ENCODE measurements at places on chromosomes 16 and 17.

GRCh38 chr16:75754141-75754540 is 27.9 kb upstream of the CPHXL start:
- DNase-seq, result no peak

DNA sequence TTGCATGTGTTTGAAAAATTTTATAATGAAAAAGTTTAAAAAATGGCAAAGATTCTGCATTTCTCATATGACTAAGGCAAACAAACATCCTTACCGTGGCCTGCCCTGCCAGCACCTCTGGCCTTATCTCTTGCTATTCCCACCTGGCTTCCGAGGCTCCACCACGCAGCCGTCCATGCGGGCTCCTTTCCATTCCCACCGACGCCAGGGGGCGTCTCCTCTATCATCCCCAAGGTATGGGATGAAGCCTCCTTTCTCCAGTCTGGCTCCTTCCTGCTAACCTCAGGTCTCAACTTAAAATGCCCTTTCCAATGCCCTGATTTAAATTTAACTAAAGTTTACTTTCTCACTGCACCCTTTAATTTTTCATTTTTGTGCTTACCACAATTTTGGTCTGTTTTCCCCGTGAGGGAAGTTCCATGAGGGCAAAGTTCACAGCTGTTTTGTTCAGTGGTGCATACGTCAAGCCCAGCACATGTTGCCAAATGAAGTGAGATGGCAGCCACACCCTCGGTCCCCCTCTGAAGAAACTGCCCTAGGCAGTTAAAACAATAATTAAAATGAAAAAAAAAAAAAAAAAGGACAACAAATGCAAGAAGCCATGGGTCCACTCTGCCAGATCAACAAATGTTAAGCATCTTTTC is 13.3 kb upstream of the SDK2 start:
- DNase-seq, result no peak

DNA sequence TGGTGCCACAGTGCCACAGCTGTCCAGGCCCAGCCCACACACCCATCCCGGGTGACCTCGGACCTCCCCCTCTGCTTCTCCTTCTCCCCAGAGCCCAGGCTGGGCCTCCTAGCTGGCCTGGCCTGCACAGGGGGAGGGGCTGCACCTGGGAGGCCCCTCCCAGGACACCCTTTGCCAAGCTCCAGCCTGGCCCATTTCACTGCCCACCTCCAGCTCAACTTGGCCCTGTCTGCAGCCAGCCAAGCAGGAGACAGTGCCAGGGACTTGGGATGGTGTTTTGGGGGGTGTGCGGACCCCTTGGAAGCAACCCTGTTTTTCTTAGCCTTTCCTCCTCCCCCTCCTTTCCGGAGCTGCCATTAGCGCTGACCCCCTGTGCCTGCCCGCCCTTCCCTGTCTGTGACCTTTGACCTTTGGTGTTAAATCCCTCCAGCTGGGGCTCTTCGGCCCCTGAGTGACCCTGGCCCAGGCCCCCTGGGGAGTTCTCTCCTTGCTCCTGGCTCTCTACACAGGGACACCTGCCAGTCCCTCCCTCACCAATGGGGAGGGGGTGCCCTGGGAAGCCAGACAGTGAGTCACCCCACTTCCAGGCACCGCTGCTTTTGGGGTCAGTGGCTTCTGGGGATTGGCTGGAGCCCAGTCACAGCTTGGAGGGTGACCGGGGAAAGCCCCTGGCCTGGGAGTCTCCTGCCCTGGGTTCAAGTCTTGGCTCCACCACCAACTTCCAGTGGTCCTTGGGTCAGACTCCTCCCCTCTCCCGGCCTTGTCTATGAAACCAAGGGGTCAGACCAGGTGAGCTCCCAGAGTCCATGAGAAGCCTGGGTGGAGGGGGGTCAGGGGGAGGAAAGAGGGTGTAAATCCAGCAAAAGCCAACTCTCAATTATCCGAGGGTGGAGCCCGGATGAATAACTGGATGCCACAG is 1.9 kb downstream of the GLIS2 start:
- DNase-seq, result no peak

DNA sequence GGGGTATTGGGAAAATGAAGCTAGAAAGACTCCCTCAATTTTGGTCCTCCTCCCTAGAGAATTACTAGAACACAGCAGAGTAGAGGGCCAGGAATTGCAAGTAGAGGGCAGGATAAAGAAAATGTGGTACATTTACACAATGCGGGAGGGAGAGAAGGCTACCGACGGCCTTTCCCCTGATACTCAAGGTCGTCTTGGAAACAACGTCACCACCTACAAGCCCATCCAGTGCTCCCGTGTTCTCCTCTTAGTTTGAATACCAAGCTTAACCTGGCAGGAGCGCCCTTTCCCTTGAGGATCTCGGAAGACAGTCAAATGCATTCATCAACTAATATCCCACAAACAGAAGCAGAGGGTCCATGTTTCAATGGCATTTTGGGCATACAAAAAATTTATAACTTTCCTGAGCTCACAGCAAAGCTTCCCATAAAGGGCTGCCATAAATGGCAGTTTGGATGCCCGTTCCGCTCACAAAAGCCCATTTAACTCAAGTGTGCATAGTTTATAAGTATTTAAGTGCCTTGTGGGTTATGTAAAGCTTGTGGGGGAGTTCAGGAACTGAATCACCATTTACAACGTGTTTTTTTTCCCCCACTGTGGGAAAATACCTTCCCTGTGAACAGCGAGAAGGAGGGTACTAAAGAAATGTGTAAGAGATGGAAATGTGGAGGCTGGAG is 414.6 kb downstream of the SLC39A11 start:
- no peak for DNase-seq

DNA sequence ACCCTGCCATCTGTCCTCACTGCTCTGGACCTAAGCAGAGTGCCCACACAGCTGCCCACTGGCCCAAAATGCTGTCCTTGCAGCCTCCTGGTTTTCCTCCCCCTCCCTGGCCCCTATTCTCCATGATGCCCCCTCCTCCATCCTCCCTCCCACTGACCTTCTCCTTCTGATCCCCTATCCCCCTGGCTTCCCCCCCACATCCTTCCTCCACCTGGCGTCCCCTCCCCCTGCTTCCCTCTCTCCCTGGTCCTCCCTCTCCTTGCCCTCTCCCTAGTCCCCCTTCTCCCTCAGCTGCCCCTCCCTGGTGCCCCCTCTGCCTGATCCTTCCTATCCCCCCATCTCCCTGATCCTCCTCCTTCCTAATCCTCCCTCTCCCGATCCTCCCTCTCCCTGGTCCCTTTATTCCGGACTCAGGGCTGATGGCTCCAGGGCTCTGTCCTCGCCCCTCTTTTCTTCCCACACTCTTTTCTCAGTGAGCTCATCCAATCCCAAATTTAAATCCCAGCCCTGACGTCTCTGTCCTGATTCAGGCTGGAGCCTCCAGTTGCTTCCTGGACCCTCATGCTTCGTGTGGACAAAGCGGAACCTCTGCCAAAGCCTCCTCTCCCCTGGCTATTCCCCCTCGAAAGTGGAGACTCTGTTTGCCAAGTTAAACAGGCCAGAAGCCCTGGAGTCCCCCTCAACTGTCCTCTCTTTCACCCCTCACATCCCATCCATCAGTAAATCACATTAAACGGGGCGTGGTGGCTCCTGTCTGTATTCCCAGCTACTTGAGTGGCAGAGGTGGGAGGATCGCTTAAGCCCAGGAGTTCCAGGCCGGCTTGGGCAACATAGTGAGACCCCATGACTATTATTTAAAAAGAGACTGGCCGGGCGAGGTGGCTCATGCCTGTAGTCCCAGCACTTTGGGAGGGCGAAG is 18.1 kb upstream of the RHBDF2 start:
- DNase-seq, result no peak

DNA sequence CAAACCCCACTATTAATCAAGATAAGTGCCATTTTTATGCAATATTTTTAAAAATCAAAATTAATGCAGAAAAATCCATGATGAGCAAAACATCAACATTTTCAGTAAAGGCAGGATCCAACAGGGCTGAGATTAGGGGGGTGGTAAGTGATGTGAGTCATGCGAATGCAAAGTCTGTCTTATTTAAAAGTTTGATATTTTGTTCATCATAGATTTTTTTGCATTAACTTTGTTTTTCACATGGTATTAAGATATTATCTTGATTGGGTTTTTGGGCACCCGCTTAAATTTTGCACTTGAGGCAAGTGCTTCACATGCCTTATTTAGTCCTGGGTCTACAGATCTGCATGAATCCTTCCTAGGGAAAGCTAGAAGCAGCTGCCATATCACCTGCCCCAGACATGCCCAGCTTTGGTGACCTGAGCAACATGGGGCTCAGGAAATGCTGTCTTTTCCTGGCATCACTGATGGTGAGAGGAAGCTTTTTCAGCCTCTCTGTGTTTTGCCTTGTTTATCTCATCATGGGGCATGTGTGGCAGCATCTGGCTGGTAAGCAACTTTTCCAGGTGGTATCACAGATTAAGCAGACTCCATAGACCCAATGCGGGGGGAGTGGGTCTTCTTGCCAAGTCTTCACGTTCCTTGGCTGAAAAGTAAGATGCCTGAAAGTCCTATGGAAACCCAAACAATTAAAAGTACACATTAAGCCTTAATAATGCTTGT is 57.6 kb upstream of the NFAT5 start:
- DNase-seq, result no peak

GRCh38 chr16:67431775-67432505 is 1.0 kb downstream of the HSD11B2 start:
- no peak for DNase-seq

DNA sequence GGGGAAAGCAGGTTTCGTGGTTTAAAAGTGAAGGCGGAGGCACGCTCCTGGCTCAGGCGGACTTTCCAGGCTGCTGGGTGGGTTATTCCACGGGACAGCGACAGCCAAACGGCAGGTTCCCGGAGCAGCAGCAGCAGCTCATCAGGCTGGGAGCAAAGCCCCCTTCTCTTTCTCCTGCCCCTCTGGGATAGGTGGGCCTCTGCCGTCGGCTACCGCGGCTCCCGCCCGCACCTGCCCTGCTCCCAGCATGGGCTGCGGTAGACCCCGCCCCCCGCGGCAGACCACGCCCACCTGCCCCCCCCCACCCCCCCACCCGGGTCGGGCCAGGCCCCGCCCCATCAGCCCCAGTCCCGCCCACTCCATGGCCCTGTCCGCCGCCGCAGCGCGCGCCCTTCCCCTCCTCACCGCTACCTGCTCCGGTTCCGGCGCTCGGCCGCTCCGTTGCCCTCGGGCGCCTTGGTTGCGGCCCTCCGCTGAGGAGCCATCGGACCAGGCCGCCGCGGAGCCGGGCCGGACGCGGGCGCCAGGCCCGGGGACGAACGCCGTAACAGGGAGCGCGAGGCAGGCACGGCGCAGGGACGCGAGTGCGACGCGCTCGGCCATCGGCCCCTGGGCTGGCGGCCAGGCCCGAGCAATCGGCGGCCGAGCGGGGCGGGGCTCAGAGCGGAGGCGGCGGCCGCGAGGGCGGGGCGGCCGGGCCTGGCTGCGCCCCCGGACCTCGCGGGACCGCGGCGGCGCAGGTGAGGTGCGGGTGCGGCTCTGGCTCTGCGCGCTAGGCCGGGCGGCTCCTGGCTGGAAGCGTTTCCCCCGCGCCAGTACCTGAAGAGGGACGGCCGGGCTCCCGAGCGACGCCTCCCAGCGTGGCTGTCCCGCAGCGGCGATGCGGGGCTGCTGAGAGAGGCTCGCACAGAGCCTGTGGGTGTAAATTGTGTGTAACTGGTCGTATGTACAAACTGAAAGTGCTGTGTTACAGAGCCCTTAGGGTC is at the start of the genes HEXD and OGFOD3:
HEXD (plus strand) TSS at position 347 of the 986 bp plus-strand sequence. CDS start 1,453 bp downstream, outside the sequence.
OGFOD3 (minus strand) TSS at position 586 of the 986 bp plus-strand sequence; CDS start at position 485, 101 bp downstream.
- peak; percentile 42 for DNase-seq

DNA sequence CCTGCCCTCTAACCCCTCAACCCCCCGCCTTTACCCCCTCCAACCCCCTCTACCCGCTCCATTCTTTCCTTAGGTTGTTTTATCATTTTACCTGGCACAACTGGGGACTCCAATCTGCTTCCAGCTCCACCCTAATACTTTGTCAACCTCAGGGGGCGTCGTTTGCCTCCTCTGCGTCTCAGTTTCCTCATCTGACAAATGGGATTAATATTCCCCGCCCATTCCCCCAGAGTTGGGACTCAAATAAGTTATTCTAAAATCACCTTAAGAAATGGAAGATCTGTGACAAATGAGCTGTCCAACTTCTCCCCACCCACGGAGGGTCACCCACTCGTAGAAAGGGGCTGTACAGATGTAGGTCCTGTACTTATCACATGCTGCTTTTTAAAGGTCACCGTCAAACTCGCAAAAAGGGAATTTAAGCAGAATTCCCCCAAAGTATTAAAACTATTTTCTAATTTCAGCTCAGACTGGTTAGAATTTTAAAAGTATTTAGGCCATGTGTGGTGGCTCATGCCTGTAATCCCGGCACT is 40.6 kb upstream of the CPNE2 start:
- no peak for DNase-seq

DNA sequence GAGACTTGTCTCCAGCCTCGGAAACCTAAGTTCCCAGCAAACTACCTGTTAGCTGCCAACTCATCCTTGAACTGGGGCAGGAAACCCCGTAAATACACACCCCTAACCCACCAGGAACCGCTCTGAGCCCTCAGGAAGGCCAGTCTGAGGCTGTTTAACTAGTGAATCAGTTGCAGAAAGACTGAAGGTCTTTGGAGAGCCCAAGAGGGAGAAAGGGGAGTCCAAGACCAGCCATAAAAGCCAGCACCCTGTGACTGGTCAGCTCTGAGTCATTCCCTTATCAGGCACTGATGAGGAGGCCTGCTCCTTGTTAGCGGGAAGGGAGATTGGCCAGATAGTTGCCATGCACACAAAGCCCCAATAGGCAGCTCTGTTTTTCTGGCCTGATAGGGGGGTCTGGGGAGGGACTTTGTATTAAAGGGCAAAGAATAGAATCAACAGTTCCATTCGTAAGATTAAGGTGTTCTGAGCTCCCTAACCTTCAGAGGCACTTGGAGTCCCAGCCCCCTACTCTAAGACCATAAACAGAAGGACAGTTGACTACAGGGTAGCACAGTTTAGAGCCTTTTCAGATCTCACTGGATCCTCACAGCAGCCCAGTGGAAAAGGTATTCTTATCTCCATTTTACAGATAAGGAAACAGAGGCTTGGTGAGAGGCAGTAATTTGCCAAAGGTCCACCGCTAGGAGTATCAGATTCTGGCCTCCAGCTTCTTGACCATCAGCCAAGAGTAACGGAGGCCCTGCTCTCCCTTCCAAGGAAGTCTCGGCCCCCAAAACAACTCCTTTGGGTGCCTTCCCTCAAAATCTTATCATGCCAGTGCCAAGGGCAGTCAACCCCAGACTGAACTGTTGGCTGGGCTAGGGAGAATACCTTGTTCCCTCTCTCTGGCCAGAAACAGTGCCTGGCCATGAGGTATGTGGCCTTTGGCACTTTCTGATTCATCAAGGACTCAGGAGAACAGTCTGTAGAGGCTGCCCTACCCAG is 2.2 kb upstream of the KRT19 start:
- no peak for DNase-seq

DNA sequence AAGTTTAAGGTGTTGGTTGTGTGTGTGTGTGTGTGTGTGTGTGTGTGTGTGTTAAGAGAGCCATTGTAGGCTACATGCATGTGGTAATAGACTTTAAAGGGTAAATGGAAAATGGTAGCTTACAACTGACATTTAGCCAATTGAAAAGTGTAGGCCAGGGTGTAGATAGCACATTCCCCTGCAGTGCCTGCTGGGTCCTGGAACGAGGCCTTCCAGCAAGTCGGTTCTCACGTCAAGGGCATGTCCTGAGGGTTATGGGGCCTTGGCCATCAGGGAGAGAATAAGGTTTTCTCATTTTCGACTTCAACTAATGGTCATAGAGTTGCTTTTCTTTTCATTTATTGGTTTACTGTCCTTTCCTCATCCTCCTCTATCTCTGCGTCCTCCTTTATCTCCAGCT is 65.1 kb downstream of the RPTOR start:
- DNase-seq, result no peak

All from NCI-H2081 treated with DMSO at 0.1 percent for 48 hours (cell line).